ENCODE measurements at places on chromosomes 11 and 22.

DNA sequence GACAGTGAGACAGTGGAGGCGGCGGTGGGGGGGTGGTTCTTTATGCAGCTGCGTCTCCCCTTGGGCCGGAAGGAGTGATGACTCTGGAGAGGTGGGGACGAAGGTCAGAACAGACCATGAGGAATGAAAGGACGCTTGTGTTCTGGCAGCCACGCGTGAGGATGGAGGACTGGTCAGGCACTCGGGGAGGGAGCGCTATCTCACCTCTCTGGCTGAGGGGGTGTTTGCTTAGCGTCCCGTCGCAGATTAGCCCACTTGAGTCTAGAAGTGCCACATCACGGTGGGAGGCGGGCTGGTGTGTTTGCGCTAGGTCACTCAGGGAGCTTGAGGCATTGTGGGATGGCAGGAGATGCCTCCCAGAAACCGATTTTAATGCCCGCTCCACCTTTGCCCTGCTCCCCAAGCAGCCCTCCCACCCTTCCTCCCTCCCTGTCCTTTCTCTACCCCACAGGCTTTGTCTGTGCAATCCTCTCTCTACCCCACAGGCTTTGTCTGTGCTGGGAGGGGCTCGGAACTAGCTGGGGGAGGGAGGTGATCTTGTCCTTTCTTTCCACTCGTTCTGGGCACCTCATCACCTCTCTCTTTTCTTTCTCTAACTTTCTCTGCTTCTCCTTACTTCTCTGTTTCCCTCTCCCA, 97.8 kb downstream of the PKNOX2 start:
- no peak for DNase-seq

DNA sequence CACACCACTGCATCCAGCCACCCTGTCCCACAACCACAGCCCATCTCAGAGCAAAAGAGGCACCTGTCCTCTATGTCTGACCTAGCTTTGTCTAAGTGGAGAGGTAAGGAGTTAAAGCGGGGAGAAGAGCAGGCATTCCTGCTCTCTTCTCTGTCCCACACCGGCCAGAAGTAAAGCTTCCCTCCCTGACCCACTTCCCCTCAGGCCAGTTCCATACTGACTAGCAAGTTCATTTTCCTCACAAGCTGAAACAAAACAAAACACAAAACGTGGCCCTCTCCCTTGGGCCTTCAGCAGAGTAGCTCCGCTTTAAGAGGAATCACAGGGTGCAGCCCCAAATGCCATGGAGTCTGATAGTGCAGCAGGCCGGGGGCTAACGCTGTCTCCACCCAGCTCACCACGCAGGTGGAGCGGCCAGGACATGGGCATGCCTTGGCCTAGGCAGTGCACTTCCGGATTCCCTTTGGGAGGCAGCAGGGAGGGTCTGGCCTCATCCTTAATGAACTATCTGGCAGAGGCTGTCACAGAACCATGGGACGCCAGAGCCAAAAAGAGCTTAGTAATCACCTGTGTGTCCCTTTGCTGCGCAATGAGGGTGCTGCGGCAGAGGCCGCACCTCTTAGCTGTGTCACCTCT, 34.0 kb downstream of the FLI1 start:
- DNase-seq = no peak

DNA sequence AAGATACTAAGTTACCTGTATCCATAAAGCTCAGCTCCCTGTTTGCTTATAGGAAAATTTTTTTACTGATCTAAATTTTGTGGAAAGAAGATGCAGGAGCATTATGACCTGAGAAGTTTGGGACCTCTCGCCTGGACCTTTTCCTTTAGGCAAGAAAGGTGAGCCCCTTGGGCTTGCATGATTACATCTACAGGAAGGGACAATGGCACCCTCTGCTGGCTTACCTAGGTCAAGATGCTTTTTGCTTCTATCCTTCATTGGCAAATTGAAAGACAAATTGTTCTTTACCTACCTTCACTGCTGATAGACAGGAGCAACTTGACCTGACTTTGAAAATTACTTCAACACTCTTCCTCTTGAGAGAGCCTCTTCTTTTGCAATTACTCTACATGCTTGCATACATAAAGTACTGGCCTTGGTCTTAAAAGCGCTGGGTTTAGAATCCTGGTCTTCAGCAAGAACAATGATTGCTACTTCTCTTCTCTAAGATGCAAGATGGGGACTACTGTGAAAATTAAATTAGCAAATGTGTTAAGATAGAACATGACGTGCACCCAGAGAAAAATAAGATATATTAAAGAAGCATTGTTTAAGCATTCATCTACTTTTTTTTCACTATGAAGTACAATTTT, 147.2 kb downstream of the TRPC6 start:
- DNase-seq = peak; percentile 39

GRCh38 chr11:76885390-76886097, 24.8 kb downstream of the ACER3 start:
- DNase-seq = peak; percentile 15

DNA sequence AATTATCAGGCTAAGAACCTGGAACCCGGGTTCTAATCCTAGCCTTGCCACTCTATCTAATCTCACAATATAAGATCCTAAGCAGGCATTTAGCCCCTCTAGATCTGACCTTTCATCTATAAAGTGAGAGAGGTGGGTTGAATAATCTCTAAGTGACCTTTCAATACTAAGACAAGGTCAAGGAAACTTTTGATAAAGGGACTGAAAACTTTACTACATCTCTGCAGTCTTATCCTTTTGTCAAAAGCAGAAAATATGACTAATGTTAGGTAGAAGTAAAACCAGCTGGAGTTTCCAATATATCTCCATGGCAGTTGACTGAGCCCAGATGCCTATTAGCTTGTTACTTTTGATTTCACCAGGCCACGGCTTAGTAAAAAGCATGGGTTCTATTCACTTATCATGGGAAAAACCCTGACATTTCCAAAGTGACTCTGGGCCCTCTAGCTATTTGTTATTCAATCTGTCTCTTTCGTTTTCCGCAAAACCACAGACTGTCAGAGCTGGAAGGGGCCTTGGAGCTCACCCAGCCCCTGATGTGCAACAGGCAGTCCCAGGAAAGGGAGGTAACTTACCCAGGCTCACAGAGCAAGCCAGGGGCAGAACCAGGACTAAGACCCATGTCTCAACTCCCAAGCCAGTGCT, 75.8 kb downstream of the RAB30 start:
- DNase-seq = peak; percentile 45

Data from activated CD4-positive, alpha-beta T cell treated with anti-CD3 and anti-CD28 coated beads for 36 hours (primary cell).